Hepatocyte (in vitro differentiated cells): ENCODE measurements at places on chromosomes 1 and 21. TPM values are rescaled to one million over a fixed set of nuclear protein-coding genes. Genes with fewer than 3 reads are reported as not detected.

GRCh38 chr1:185661971-185662370 lies 72.2 kb upstream of the HMCN1 start:
- H3K4me3 ChIP-seq = no peak overlapping the region
- H3K27me3 ChIP-seq = no peaks in the 10 kb centered on the region
- no peaks in the 10 kb centered on the region for H3K4me1 ChIP-seq
- H3K36me3 ChIP-seq = no peaks in the 10 kb centered on the region
- H3K27ac ChIP-seq = no peak overlapping the region

- H3K27me3 ChIP-seq = no peaks in the 10 kb centered on the region
- no peaks in the 10 kb centered on the region for H3K36me3 ChIP-seq
- H3K27ac ChIP-seq = no peak overlapping the region
- peaks cover 34% of the 10 kb centered on the region for H3K4me1 ChIP-seq
- DNase-seq = no peak
Observed at GRCh38 chr1:91792489-91793071, 93.4 kb downstream of the TGFBR3 start.

GRCh38 chr1:235429143-235429542 lies 61.9 kb downstream of the TBCE start:
- H3K4me1 ChIP-seq = no peaks in the 10 kb centered on the region
- no peak for DNase-seq
- no peaks in the 10 kb centered on the region for H3K27me3 ChIP-seq
- no peaks in the 10 kb centered on the region for H3K36me3 ChIP-seq
- no peak overlapping the region for H3K27ac ChIP-seq

- H3K36me3 ChIP-seq = no peaks in the 10 kb centered on the region
- no peak overlapping the region for H3K4me3 ChIP-seq
- no peaks in the 10 kb centered on the region for H3K4me1 ChIP-seq
- H3K27me3 ChIP-seq = no peaks in the 10 kb centered on the region
- H3K27ac ChIP-seq = no peak overlapping the region
Observed at GRCh38 chr1:239560921-239561320, 174.6 kb downstream of the CHRM3 start.

DNA sequence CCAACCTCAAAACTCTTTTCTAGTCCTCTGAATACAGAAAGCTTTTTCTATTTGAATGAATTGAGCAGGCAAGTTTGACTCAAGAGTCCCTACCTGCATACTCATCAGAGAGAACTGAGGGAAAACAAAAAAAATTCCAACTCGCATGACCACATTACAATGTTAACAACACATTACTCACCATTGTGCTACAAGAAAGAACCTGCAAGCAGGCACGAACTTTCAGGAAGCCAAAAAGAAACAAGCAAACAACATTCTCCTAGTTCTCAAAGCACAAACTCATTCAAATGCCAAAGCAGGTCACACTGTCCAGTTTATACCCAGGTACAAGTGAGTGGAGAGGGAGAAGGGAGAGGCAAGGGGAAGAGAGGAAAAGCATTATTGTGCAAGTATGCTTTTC lies 14.6 kb downstream of the OTUD7B start:
- no peak overlapping the region for H3K4me3 ChIP-seq
- H3K27ac ChIP-seq = no peak overlapping the region
- H3K36me3 ChIP-seq = no peaks in the 10 kb centered on the region
- peaks cover 13% of the 10 kb centered on the region for H3K4me1 ChIP-seq

GRCh38 chr1:17789926-17790325 lies 34.8 kb downstream of the ACTL8 start:
- no peaks in the 10 kb centered on the region for H3K36me3 ChIP-seq
- no peaks in the 10 kb centered on the region for H3K4me1 ChIP-seq
- H3K4me3 ChIP-seq = no peak overlapping the region
- H3K27ac ChIP-seq = no peak overlapping the region
- no peaks in the 10 kb centered on the region for H3K27me3 ChIP-seq
- no peak for DNase-seq

DNA sequence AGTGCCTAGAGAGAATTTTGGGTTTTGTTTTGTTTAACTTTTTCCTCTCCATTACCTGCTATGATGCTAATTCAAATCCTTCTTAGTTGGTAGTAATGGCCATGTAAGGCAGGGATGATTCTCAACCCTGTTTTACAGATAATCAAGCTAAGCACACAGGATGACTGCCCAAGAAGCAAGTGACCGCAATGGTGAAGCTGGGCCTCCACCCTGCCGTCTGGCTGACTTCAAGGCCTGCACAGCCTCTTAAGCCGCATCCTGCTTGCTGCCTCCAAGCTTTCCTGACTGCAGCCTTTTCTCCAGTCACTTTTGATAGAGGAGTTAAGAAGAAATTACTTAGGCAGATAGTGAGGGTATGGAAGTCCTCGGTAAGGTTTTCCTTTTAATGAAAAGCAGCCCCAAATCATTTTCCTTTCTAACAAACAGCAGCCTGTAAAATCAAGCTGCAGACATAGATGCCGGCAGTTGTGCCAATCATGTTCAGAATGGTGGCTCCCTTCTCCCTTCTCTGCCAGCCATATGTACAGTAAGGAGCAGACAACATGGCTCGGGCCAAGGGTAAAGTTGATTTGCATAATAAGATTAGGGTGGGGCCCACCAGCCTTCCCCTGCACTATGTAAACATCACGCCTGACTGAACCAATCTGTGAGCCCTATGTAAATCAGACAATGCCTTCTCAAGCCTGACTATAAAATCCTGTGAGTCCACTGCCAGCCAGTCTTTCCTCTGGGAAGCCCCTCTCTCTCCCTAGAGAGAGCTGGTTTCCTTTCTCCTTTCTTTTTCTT lies 8.8 kb upstream of the CTBS start:
- H3K27ac ChIP-seq = peak overlapping the region; percentile 83
- DNase-seq = peak; percentile 72
- no peaks in the 10 kb centered on the region for H3K36me3 ChIP-seq
- H3K27me3 ChIP-seq = no peaks in the 10 kb centered on the region

- H3K27me3 ChIP-seq = no peaks in the 10 kb centered on the region
- no peaks in the 10 kb centered on the region for H3K36me3 ChIP-seq
- no peak for DNase-seq
Observed at GRCh38 chr1:206049919-206050600, 2.9 kb upstream of the RHEX start.

GRCh38 chr1:189654906-189655305 lies 822.8 kb downstream of the BRINP3 start:
- no peaks in the 10 kb centered on the region for H3K4me1 ChIP-seq
- no peaks in the 10 kb centered on the region for H3K27me3 ChIP-seq
- H3K27ac ChIP-seq = no peak overlapping the region
- H3K4me3 ChIP-seq = no peak overlapping the region
- DNase-seq = peak; percentile 9
- no peaks in the 10 kb centered on the region for H3K36me3 ChIP-seq

- DNase-seq = no peak
- H3K4me3 ChIP-seq = no peak overlapping the region
- no peaks in the 10 kb centered on the region for H3K4me1 ChIP-seq
Observed at GRCh38 chr1:162026881-162027280, 3.2 kb upstream of the OLFML2B start.

GRCh38 chr21:25995278-25995677 lies 175.3 kb downstream of the APP start:
- no peak for DNase-seq
- H3K4me3 ChIP-seq = no peak overlapping the region
- H3K4me1 ChIP-seq = peaks cover 3% of the 10 kb centered on the region
- no peaks in the 10 kb centered on the region for H3K36me3 ChIP-seq
- H3K27ac ChIP-seq = no peak overlapping the region

DNA sequence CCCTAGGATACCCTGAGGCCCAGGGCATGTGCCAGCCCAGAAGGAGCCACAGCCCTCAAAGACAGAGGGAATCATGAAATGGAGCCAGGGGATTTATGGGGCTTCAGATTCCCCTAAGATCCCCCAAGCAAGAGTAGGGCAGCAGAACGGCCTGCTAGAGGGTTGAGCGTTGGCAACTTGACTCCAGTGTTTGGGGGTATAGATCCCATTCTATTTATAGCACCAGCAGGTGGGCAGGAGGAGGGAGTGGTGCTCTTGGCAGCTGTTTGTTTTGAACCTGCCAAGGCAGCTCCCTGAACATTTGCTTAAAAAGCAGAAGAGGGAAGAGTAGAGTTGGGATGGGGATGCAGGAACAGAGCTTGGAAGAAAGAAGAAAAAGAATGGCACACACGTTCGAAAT lies 33.7 kb downstream of the GLUL start:
- no peak overlapping the region for H3K27ac ChIP-seq
- H3K36me3 ChIP-seq = no peaks in the 10 kb centered on the region
- no peak overlapping the region for H3K4me3 ChIP-seq
- no peaks in the 10 kb centered on the region for H3K4me1 ChIP-seq

DNA sequence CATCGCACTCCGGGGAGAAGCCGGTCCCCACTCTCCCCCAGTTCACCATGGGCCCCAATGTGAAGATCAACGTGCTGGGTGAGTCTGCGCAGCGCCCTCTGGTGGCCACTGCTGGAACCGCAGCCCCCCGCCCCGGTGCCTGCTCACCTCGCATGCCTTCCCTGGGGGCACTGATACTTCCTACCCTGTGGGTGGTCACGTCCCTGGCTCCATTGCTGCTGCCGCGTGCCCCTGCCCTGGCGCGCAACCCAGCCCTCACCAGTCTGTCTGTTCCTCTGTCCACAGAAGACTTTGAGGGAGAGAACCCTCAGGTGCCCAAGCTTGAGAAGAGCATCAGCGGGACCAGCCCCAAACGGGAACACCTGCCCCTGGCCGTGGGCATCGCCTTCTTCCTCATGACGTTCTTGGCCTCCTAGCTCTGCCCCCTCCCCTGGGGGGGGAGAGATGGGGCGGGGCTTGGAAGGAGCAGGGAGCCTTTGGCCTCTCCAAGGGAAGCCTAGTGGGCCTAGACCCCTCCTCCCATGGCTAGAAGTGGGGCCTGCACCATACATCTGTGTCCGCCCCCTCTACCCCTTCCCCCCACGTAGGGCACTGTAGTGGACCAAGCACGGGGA lies 7.6 kb downstream of the EFNA3 start:
- H3K27me3 ChIP-seq = peaks cover 28% of the 10 kb centered on the region
- peaks cover 28% of the 10 kb centered on the region for H3K4me1 ChIP-seq
- peak overlapping the region; percentile 89 for H3K27ac ChIP-seq

GRCh38 chr1:47568763-47569162 lies 130.9 kb downstream of the FOXD2 start:
- no peak for DNase-seq
- no peak overlapping the region for H3K27ac ChIP-seq
- peaks cover 30% of the 10 kb centered on the region for H3K4me1 ChIP-seq
- no peaks in the 10 kb centered on the region for H3K27me3 ChIP-seq

DNA sequence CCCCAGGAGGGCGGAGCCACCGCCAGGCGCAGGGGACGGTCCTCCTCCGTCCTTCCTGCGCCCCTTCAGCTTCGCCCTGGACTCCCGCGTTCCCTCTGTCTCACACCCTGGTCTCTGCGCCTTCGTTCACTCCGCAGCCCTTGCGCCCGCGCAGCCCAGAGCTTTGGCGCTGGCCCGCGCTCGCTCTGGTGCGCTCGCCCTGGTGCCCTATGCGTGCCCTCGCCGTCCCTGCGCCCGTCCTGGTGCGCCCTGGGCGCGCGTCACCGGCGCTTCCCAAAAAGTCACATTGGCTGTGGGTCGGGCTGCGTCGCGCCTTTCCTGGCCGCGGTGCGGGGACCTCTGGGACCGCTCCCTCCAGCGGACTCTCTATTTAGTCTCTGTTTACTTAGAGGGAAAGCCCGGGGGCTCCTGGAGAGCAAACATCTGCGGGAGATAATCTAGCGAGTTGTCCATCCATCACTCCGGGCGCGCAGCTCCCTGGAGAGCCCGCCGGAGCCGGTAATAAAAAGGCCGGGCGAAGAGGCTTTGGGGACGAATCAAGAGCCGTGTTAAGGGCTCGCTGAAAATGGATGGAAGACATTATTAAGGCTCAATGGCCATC lies 178.6 kb downstream of the PRDM16 start:
- no peak overlapping the region for H3K27ac ChIP-seq
- H3K4me3 ChIP-seq = no peak overlapping the region
- peaks cover 37% of the 10 kb centered on the region for H3K4me1 ChIP-seq
- DNase-seq = no peak

- no peak overlapping the region for H3K4me3 ChIP-seq
- H3K36me3 ChIP-seq = no peaks in the 10 kb centered on the region
- peaks cover 18% of the 10 kb centered on the region for H3K27me3 ChIP-seq
- no peaks in the 10 kb centered on the region for H3K4me1 ChIP-seq
- DNase-seq = no peak
Observed at GRCh38 chr1:111745675-111746613, 6.7 kb upstream of the INKA2 start.

GRCh38 chr21:34973685-34974084 lies 75.4 kb downstream of the RUNX1 start:
- no peak overlapping the region for H3K4me3 ChIP-seq
- DNase-seq = no peak
- H3K36me3 ChIP-seq = no peaks in the 10 kb centered on the region
- H3K27ac ChIP-seq = no peak overlapping the region

GRCh38 chr1:218828125-218828650 lies 345.5 kb upstream of the LYPLAL1 start:
- no peak overlapping the region for H3K27ac ChIP-seq
- H3K4me1 ChIP-seq = no peaks in the 10 kb centered on the region
- no peaks in the 10 kb centered on the region for H3K27me3 ChIP-seq
- H3K4me3 ChIP-seq = no peak overlapping the region
- no peaks in the 10 kb centered on the region for H3K36me3 ChIP-seq

DNA sequence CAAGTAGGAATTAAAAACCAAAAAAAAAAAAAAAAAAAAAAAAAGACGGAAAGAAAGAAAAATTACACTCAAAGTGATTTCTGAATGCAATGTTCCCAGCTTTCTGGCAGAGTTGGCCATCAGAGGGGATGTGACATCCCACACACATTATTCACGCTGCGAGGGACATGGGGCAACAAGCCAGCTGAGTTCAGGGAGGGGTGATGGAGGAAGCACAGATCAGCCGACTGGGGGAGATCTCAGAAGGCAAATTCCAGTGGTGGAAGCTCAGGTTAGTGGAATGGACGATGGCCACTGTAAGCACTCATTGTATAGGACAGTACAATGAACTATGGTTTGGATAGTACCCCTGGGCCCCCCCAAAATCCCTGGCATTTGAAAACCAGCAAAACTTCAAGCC lies 311.9 kb downstream of the PCP4 start:
- H3K36me3 ChIP-seq = no peaks in the 10 kb centered on the region
- H3K4me1 ChIP-seq = no peaks in the 10 kb centered on the region
- no peak overlapping the region for H3K4me3 ChIP-seq
- H3K27me3 ChIP-seq = no peaks in the 10 kb centered on the region

DNA sequence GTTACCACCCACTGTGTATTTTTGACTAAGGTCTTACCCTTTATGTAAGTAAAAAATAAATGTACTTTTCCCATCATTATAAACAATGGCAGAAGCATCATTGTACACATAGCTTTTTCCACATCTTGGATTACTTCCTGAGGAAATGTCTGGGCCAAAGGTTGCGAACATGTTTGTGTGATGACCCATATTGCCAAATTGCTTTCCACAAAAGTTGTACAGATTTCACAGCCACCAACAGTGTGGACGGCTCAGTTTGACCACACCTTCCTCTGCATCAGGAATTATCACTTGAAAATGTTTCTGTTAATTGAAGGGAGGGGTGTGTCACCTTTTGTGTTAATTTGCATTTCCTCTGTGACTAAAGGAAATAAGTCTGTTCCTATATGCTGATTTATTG lies 25.7 kb downstream of the AKNAD1 start:
- H3K27ac ChIP-seq = peak overlapping the region; percentile 83
- peaks cover 19% of the 10 kb centered on the region for H3K4me1 ChIP-seq
- DNase-seq = no peak
- no peak overlapping the region for H3K4me3 ChIP-seq

The RNF115 gene
- 8.6 and 8.7 TPM in 2 replicates for polyA plus RNA-seq

The CRB1 gene
- polyA plus RNA-seq = not detected in 2 replicates

The FCRLB gene
- polyA plus RNA-seq = 0.60 and 1.5 TPM in 2 replicates

The EIF2D gene
- 25.7 and 27.7 TPM in 2 replicates for polyA plus RNA-seq

The LRRIQ3 gene
- polyA plus RNA-seq = not detected in 2 replicates

The NBPF11 gene
- polyA plus RNA-seq = 6.4 and 9.2 TPM in 2 replicates

The PLA2G2D gene
- not detected in 2 replicates for polyA plus RNA-seq

The SAMD13 gene
- polyA plus RNA-seq = 0.88 and 2.6 TPM in 2 replicates

The SH2D1B gene
- polyA plus RNA-seq = not detected in 2 replicates

The CCDC27 gene
- 0.59 and 0.73 TPM in 2 replicates for polyA plus RNA-seq
